RKO (cell line): ENCODE measurements at places on chromosomes 12 and 14.
A peak's percentile ranks its signal among the peaks of the same experiment; 100 is the strongest.

GRCh38 chr14:65003394-65003793, 16.7 kb downstream of the FNTB start:
- no peak for DNase-seq

- DNase-seq, result no peak
Measured at GRCh38 chr14:35231207-35231760, 60.9 kb upstream of the PSMA6 start.

DNA sequence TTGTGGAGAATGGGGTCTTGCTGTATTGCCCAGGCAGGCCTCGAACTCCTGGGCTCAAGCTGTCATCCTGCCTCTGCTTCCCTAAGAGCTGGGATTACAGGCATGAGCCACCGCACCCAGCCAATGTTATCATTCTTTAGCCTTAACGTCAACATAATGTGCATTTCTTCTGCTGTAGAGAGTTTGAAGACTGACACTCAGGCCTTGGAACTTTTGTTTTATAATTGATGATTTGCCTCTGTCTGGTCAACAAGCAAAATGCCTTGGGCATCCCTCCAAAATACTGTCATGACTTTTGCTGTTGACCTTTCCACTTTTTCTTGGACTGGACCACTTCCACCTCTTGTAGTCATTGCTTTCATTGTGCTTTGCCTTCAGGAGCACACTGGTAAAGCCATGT, 29.0 kb downstream of the FAM234B start:
- DNase-seq, result no peak

GRCh38 chr12:114226241-114226928, 179.6 kb downstream of the TBX5 start:
- no peak for DNase-seq

- no peak for DNase-seq
Measured at GRCh38 chr14:70018713-70019211, 139.5 kb downstream of the SMOC1 start.

DNA sequence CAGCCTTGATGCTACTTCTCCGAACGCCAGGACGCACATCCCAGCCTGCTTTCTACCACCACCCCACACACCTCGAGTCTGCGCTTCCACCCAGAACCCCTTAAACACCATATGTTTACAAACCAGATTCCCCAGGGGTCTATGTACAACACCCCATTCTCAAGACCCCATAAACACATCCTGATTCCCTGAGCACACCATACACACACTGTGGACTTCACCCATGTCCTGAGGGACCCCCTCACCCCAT, 733 bp downstream of the TTC7B start:
- no peak for DNase-seq

- DNase-seq, result no peak
Measured at GRCh38 chr12:121279071-121279375, 17.5 kb downstream of the CAMKK2 start.

- DNase-seq, result no peak
Measured at GRCh38 chr14:28767853-28768741, 1.5 kb downstream of the FOXG1 start.

GRCh38 chr14:21038441-21039422, 3.4 kb upstream of the RNASE7 start:
- no peak for DNase-seq

DNA sequence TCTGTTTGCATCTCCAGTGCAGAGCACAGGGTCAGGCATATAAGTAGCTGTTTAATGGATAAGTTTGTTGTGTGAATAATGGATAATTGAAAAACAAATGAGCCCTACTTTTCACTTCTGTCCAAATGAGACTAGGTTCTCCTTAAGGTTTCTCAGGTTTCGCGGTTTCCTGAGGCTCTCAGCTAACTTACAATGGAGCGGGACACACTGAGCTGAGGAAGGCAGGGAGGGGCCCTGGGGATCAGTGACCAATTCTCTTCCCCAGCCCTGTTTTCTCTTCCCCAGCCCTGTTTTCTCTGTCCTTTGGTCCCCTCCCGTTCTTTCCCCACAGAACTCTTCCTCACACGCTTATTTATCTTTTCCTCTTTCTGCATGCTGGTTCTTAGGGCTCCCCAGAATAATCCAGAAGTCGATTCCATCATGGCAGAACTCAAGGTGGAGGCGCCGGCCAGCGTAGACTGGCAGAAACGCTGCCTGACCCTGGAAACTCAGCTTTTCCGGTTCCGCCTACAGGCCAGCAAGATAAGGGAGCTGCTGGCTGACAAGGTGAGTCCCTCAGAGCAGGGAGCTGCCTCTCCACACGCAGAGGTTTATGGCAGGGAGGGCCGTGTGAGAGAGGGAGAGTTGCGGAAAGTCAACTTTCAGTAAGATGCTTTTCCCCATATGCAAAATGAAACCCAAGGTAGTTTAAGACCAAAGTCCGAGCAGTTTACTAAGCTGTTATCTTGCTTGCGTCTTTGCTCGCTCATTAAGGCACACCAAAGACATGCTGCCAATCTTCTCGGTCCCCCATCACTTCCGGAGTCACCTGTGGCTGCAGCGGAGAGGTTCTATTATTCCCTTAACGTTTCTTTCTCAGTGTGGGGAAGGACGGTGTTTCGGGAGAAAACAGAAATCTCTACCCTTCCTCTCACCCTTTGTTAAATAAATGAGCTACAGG, 8.6 kb downstream of the PLEKHH1 start:
- DNase-seq, result no peak

GRCh38 chr14:45787167-45787566, 534.2 kb upstream of the MIS18BP1 start:
- no peak for DNase-seq

DNA sequence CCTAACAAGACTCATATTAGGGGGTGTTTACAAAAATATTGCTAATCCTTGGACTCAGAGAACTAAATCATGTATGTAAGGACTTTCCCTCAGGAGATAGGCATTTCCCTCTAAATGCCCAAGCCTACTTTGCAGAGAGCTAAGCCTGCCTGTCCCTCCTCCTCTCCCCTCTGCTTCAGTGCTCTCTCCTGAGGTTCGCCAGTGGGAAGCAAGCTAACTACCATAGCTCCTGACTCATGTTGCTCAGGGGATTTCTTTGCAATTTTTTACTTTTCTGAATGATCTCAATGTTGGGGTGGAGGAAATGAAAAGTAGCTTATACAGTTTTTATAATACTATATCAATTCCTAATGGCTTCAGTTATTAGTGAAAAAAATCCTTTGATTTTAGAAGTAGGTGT, 29.6 kb downstream of the IFT43 start:
- DNase-seq, result no peak

DNA sequence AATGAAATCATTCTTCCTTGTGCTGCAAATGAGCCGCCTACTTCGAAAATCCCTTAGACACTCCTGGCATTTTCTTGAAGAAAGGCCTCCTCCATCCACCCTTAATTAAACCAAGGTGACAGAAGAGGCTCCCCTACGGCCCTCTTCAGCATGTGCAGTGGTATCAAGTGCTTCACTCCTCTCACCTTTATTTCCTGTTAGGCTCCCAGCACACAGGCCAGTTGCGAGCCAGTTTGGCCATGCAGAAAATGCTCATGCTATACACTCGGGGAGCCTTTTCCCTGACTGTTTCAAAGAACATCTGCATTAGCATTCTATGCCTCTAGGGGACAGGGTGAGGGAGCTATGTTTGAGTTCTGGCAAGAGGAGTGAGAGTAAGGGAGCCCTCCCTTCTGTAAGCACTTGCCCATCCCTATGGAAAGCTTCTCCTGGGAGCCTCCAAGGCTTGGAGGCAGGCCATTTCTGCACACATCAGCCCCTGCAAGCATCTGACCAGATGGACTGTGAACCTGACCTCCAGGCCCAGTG, 291.5 kb downstream of the RPS29 start:
- DNase-seq, result no peak

- DNase-seq, result no peak
Measured at GRCh38 chr12:85725991-85726390, 110.2 kb downstream of the RASSF9 start.

GRCh38 chr14:76904100-76904739, 78.0 kb downstream of the LRRC74A start:
- DNase-seq, result peak; percentile 53

GRCh38 chr14:32985866-32986265, 47.2 kb downstream of the NPAS3 start:
- DNase-seq, result no peak

DNA sequence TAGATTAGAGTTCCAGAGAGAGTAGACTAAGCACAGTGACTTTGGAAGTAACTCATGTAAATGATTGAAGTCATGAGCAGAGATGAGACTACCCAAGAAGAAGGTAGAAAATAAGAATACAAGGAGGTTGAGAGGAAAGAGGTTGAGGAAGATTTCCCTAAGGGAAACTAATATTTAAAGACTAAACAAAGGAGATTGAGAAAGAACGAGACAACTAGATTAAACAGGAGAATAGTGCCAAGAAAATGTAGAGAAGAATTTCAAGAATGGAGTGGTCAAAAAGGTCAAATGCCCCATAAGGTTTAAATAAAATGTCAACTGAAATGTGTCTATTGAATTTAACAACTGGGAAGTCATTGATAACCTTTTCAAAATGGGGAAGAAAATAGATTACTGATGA, 59.0 kb downstream of the RPS29 start:
- DNase-seq, result no peak

- no peak for DNase-seq
Measured at GRCh38 chr12:92360543-92360942, 214.9 kb upstream of the BTG1 start.
